CD4-positive, alpha-beta T cell treated with Interleukin-17A for 4 hours (primary cell): ENCODE measurements at places on chromosomes 6 and 20.

DNA sequence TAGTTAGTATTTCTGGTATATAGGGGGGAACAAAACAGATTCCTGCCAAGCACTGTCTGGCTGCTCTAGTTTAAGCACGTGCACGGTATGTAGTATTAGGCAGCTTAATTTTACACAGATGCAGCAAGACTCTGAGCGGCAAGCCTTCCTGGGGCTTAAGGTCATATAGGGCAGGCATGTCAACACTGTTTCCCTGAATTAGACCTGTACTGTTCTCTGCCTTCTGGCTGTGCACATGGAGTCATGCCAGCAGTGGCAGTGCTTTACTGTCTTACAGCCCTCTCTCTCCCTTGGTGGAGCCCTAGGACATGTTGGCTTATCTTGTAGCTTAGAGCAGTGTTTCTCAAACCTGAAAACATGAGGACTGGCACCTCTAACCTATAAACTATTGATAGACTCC, 56.6 kb downstream of the PHF20 start:
- no peak for DNase-seq

GRCh38 chr6:163679753-163680152, 265.2 kb downstream of the QKI start:
- no peak for DNase-seq

- DNase-seq: no peak
Observed at GRCh38 chr20:2750491-2751251, 49.8 kb downstream of the CPXM1 start.

- DNase-seq: no peak
Observed at GRCh38 chr6:143064951-143065683, 4.4 kb downstream of the AIG1 start.

- no peak for DNase-seq
Observed at GRCh38 chr6:53152576-53152975, 3.9 kb upstream of the GCM1 start.

GRCh38 chr6:51182827-51183226, 364.2 kb downstream of the TFAP2B start:
- DNase-seq: no peak

DNA sequence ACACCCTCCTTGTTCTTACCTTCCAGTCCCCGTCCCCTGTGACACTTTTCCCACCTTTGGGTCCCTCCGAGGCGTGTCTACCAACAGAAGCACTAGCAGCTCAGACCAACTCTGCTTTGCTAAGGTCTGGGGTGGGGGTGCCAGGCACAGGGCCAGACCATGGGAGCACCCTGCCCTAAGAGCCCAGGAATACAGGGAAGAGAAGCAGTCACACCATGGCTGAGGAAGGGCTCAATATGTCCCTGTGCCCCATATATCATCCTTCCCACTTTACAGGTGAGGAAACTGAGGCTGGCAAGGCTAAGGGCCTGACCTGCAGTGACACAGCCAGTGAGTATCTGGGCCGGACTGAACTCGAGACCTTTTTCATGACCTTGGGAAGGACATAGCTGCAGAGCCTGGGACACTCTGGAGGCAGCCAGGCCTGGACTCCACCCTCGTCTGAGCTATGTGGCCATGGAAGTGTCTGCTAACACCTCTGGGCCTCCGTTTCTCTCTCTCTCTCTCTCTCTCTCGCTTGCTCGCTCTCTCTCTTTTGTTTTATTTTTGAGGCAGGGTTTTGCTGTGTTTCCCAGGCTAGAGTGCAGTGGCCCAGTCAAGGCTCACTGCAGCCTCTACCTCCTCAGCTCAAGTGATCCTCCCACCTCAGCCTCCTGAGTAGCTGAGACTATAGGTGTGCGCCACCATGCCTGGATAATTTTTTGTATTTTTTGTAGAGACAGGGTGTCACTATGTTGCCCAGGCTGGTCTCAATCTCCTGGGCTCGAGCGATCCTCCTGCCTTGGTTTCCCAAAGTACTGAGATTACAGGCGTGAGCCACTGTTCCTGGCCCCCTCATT, 156.7 kb downstream of the GRM4 start:
- DNase-seq: no peak

GRCh38 chr6:28770732-28771131, 153.1 kb downstream of the TRIM27 start:
- DNase-seq: no peak

GRCh38 chr6:150584065-150584464, 15.6 kb upstream of the PLEKHG1 start:
- DNase-seq: no peak

DNA sequence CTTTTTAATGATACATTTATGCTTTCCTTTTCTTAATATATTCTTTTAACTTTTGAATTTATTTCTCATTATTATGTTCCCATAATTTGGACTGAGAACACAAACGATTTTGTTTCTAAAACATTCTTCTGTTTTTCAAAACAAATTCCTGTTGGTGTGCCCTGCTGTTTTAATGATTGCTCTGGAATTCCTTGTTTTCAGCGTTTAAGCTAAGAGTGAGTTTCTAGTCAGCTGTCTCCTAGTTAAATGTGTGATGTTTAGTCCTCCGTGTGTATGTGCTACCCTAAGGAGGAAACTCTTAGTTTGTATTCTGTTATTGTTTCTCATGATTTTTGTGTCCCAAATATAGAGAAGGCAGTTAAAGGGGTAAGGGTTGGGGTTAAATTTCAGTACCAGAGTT, 306.1 kb upstream of the RGS17 start:
- DNase-seq: no peak

DNA sequence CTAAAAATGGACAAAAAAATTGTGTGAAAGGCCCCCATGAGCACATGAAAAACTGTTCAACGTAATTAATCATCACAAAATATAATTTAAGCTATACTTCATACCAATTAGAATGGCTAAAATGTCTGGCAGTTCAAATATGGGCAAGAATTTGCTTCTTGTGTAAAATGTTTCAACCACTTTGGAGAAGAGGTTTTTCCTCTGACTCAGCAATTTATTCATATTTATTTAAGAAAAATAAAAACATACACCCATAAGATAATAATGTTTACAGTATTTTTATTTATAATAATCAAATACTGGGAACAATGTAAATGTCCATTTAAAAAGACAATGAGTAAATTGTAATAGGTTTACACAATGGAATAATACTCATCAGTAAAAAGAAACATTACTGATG, 395.1 kb upstream of the KHDRBS2 start:
- DNase-seq: no peak

DNA sequence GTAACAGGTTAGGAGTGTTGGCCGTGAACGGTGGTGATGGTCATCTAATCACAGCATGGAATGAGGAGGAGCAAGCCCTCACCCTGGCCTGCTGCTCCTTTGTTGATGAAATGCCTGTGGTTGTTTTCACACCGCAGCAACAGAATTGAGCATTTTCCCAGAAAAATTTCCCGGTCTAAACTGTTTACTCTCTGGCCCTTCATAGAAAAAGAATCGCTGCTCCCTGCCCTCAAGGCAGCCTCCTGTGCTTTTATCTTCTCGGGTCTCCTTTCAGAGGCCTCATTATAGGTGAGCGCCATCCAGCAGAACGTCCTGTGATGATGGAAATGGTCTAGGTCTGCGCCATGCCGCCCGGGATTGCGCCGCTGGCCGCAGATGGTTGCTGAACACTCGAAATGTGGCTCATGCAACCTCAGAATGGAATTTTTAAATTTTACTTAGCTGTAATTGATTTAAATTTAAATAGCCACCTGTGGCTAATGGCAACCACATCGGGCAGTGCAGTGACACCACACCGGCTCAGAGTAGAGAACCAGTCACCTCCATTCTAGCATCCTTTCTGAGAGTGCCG, 30.2 kb downstream of the PHACTR3 start:
- no peak for DNase-seq

DNA sequence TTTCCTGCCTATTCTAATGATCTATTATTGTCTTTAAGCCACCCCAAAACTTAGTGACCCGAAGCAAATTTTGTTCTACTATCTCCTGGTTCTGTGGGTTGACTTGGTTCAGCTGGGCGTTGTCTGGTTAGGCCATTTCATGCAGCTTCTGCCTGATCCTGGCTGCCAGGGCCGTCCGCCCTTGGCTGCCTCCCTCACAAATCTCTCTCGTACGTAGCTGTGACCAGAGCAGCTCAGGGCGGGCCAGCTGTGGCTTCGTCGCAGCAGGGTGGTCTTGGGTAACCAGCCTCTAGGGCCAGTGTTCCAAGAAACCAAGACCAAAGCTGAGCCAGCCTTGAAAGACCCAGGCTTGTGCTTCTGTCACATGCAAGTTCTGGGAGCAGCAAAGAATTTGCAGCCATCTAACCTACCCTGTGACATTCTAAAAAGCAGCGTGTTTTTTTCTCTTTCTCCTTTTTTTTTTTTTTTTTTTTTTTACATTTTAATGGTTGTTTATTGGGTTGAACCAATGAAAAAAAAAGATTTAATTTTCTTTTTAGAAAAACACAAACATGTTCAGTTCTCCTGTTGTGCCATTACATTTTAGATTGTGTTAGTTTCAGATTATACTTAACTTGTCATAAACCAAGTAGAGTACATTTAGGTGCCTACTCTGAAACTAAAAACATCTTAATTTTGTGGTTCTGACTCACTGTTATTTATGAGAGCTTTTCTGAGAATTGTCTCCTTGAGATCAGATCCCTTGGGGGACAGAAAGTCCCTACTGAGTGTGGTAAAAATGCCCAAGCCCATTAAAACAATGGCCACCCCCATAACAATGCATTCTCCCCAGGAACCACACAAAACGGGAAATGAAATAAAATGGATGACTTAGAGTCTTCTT, 83.9 kb downstream of the ZDHHC14 start:
- DNase-seq: no peak

- DNase-seq: no peak
Observed at GRCh38 chr6:106253731-106254130, 71.8 kb downstream of the ATG5 start.

DNA sequence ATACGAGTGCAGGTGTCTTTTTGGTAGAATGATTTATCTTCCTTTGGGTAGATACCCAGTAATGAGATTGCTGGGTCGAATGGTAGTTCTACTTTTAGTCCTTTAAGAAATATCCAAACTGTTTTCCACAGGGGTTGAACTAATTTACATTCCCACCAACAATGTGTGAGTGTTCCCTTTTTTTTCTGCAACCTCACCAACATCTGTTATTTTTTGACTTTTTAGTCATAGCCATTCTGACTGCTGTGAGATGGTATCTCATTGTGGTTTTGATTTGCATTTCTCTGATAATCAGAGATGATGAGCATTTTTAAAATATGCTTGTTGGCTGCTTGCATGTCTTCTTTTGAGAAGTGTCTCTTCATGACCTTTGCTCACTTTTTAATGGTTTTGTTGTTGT, 1.9 kb upstream of the ZNF831 start:
- DNase-seq: no peak

GRCh38 chr6:151493804-151494234, at the start of gene CCDC170:
TSS of gene CCDC170 (plus strand) at chr6:151494017. CDS start at chr6:151494129, 112 bp downstream.
- DNase-seq: no peak

DNA sequence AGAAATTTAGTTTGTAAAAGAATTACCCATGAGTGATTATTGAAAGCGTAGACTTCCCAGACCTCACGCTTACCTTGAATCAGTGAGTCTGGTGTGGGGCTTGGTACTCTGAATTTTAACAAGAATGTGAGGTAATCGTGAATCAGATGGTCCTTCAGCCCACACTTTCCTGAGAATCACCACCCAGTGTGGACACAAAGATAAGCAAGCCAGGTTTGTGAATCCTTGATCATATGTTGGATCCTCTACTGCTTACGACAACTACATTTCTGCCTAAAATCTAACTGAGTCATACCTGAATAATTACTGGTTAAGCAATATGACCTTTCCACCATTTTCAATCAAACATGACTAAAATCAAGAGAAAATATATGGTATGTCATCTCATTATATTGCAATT, 589.3 kb downstream of the TFAP2A start:
- DNase-seq: no peak

GRCh38 chr6:15253203-15254022, 7.5 kb downstream of the JARID2 start:
- DNase-seq: no peak

DNA sequence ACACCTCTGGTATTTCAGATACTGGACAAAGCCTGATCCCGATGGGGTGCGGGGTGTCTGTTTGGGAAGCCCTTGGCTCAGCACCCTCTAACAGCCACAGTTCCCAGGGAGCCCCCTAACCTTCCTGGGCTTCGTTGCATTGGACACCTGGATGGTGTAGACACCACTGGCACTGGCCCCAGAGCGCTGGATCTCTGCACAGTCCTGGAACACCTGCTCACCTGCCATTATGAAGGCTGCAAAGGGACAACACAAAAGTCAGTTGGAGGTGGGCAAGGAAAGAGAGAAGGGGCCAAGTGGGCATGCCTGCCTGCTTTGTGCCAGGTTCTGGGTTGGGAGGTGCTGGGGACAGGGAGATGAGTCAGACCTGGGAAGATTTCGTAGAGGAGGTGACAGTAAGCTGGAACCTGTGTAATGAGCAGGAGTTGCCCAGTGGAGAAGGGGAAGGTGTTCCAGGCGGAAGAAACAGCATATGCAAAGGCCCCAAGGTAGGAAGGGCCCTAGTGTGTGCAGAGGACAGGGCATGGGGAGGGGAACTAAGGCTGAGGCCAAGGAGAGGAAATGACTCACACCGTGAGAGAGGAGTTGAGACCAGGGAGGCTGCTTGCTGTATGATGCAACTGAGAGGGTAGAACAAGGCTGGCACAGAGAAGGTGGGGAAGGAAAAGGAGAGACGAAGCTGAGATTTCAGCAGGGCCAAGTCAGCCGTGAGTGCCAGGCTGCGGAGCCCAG, 34.9 kb downstream of the ANGPT4 start:
- DNase-seq: peak; percentile 11

DNA sequence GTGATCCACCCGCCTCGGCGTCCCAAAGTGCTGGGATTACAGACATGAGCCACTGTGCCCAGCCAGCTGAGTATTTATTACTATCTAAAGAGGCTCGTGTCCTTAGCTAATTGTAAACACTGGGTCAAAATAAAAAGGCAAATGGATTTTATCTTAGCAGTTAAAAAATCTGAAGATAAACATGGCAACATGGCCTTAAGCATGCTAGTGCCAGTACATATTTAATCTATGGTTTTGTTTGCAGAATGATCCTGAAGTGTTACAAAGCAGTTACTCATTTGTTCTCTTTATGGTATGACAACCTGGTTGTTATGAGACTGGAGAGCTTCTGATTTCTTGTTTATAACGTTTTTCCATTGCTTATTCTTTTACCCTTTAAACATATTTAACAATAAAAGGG, 3.9 kb upstream of the KIAA0408 start:
- DNase-seq: no peak

- DNase-seq: no peak
Observed at GRCh38 chr6:25138934-25139415, 140.2 kb upstream of the CARMIL1 start.
